ENCODE measurements at places on chromosomes 2 and 18.

DNA sequence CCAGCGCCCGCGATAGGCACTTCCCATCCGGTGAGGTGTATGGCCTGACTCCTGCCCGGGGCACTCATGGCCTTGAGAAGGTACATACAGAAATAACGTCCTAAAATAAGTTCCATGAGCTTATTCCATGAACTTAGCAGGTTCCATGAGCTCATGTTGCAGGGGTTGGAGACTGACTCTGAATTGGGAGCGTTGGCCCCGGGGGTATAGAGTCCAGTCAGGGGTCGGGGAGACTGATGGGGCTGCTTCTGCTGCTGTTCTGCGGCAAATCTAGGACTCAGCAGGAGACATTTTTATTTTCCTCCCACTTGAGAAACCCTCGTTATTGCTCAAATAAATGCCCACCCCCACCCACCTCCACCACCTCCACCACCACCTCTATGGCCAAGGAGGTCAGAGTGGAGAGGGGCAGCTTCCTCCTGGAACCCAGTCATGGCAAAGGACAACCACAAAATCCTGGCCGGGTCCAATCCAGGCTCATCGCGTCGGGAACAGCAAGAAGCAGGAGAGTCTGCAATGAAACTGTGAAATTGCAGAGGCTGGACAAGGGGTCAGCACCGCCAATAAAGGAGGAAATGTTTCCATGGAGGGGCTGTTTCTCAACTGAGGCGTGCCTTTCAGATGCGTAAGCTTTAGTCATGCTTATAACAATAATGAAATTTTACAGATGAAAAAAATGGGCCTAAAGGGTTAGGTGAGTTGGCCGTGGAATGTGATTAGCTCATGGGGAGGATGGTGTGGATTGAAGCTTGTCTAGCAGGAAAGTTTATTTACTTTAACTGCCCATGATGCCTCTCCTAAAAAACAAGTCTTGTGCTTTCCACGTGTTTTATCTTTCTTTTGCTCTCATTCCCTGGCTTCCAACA is 136.6 kb upstream of the ALKAL2 start:
- DNase-seq = no peak

DNA sequence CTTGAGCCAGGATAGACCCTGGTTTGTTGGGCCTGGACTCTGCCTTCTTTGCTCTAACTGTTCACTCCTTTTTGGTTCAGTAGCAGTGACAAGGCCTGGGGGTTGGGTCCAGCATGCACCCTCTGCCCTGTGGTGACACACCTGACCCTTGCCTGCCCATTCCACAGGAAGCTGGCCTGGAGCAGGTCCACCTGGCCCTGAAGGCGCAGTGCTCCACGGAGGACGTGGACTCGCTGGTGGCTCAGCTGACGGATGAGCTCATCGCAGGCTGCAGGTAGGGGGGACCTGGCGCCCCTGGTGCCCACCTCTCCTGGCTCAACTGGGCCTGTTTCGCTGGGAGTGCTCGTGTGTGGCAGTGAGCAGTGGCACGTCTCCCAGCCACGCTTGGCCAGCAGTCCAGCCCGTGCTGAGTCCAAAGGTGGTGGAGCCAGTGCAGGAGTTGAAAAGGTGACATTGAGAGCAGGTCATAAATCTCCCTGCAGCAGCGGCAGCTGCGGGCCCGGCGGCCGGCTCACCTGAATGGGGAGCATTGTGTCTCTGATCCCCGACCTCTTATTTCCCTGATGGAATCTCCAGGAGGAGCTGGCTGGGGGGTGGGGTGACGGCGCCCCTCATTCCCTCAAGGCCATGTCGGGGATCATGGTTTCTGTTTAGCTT is 102.6 kb downstream of the DYSF start:
- no peak for DNase-seq

- DNase-seq = no peak
Measured at GRCh38 chr2:238657132-238658053, 190.5 kb upstream of the TWIST2 start.

- no peak for DNase-seq
Measured at GRCh38 chr2:111940333-111941196, 42.2 kb downstream of the MERTK start.

DNA sequence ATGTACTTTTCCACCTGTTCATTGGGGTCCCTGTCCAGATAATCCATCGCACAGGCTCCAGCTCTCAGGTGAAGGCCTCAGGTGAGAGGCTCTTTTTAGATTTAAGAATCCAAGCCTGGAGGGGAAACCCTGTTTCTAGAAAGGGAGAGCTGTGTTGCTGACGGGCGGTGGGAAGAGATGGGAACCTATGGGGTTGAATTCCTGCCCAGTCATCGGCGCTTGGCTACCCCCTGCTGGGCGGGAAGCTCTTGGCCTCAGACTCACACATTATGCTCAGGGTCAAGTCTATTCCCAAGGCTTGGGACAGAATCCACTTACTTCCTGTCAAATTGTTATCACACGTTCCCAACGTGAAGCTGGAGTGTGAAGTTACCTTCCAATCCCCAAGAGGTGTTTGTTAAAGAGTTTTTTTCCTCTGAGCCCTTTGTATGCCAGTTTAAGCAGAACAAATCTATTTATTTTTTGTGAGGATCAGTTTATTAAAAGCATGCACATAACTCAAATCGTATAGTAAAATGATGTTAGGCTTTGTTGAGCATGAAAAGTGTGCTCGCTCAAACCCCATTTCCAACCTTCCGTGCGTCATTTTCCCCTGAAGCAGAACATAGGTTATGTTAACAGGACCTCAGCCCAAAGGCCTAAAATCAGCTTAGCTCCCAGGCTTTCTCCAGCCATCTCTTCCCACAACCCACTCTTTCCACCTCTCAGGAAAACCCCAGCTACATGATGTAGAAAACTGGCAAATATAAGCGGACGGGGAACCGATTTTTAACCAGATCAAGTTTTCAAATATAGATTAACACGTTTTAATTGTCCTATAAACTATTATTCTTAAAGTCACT is 181.7 kb upstream of the ETAA1 start:
- DNase-seq = no peak

Data from cerebellum (tissue), 4 donors.